ENCODE measurements at places on chromosomes 13 and 19.

GRCh38 chr13:67343777-67344176, 113.6 kb upstream of the PCDH9 start:
- DNase-seq: no peak

DNA sequence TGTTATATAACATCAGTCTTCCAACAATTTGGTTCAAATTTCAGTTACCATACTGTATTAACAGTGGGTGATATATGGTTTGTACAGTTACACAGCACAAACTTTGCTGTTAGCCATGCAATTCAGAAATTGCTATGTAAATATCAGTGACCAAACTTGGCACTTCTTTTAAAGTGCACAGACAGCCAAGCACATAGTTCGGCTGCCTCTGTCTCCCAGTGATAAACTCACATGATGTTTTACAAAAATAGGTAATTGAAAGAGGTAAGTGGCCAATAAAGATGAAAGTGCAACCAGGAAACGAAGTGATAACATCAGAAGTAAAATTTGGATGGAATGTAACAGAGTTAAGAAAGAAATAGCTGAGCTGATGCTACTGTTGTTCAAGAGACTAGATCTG, 143.9 kb downstream of the PCDH9 start:
- DNase-seq: no peak

DNA sequence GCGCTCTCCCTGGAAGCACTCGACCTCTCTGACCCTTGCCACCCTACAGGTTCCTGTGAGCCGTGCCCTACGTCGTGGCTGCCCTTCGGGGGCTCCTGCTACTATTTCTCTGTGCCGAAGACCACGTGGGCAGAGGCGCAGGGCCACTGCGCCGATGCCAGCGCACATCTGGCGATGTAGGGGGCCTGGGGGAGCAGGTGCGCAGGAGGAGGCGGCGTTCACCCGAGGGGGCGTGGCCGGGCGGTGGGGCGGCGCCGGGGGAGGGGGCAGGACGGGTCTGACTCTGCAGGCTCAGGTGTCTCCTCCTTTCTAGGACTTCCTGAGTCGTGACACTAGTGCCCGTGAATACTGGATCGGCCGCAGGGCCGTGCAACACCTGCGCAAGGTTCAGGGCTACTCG, 26.4 kb downstream of the CLEC4M start:
- DNase-seq: no peak

DNA sequence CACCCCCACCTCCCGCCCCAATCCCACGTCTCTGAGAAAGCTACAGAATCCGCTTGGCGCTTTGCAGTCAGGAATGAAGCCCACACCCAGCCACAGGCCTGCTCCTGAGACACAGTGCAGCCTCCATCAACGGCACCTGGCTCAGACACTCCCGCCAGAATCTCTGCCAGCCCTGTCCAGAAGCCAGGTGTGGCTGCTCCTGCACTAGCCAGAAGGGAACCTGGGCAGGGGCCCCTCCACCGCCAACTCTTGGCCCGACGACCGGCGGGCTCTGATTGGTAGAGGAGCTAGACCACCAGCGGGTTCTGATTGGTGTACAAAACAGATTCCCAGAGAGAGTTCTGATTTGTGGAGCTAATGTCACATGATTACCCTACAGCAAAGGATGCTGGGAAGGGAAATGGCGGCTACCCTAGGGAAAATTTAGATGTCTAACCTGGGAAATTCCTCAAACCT, 2.9 kb upstream of the PPP6R1 start:
- DNase-seq: no peak

DNA sequence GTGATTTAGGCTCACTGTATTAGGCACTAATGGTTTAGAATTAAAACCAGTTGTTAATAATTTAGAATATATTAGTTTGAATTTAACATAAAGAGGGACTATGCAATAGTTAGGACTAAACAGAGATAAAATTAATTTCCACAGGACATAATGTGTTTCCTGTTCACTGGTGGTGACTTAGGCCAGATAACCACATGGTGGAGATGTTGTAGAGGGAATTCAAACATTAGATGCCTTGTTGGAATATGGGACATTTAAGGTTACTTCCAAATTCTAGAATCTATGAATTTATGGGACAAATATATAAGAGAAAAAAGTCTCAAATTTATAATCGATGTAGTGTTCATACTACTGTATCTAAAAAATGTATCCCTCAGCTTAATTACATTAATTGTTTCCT, 615.5 kb upstream of the KLHL1 start:
- no peak for DNase-seq

DNA sequence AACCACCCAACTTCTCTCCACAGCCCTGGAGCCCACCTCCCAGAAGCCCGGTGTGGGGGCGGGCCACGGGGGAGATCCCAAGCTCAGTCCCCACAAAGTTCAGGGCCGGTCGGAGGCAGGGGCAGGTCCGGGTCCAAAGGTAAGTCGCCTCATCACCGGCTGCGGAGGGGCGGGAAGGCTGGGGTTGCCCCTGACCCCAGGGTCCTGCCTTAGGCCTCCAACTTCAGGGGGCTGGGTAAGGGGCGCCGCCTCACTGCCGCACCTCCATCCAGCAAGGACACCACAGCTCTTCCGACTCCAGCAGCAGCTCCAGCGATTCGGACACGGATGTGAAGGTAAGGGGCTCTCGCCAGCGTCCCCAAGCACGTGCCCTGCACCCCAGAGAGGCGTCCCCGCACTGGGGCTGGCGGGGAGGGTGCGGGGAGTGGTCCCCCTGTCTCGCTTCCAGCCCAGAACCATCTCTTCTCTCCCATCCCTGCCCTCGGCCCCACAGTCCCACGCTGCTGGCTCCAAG, 358 bp downstream of the C19orf33 start:
- DNase-seq: no peak

DNA sequence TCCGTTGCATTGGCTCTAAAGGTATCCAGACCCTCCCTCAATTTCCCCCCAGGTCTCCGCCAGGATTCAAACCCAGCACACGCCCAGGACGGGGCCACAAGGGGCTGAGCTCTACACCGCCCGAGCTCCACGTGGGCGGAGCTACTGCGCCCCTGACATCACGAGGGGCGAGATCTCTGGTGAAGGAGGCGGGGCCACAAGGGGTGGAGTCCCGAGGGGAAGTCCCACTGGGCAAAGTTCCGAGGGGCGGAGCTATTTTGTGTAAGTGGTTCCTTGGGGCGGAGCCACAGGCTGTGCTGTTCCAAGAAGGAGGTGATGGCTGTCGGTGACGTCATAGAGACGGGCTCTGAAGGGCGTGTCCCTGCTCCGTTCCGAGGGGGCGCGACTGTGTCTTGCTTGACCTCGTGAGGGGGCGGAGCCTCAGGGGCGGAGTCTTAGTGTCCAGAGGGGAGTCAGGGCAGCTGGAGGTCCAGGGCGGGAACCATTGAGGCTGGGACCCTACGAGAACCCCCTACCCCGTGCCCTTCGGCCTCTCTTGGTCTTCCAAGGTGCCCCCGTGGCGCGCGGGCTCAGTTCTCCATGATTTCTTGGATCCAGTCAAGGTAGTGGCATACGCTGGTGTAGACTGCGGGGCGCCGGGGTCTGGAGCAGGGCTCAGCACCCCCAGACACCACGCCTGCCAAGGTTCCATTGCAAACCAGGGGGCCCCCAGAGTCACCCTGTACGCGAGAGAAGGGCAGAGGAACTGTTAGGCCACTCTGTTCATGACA, 1.3 kb upstream of the KLK8 start:
- DNase-seq: no peak
